CD8-positive, alpha-beta memory T cell (primary cell): ENCODE measurements at places on chromosomes 3 and 15. TPM values are rescaled to one million over a fixed set of nuclear protein-coding genes. Genes with fewer than 3 reads are reported as not detected.

DNA sequence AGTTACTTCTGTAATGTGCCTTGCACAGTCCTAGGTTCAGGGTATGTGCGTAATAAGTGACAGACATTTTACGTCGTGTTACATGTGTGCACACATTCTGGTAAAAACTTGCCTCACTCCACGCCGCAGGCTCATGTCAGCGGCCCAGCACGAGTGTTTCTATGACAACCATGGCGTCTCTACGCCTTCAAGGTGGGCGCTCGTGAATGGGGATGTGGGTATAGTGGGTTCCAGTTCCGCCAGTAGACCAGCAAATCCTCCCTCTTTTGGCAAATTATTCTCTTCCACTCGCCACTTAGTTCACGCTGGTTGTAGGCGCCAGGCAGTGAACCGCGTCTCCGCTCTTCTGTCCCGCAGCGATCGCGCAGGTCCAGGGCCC lies 40.3 kb downstream of the CHST14 start:
- H3K4me3 ChIP-seq, result peak overlapping the region; percentile 36
- no peaks in the 10 kb centered on the region for H3K36me3 ChIP-seq
- peaks cover 24% of the 10 kb centered on the region for H3K27me3 ChIP-seq
- H3K4me1 ChIP-seq, result peaks cover 5% of the 10 kb centered on the region

DNA sequence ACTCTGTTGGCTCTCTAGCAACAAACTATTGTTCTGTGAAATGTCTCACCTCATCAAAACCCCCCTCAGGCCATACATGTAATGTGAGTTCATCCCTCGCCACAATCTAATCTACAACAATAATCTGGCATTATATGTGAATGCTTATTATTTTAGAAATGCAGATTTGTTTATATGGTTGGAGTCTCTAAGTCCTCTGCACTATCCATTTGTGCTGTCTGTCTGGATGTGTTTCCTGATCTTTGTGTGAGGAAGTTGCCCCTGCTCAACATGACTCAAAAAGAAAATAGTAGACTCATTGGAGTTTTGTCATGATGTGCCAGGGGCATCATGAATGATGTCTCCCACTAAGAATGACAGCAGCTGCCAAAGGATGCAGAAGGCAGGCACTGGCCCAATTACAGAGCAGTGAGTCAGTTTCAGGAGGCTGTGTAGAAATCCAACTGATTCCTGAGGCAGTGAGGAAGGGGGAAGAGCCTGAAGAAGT lies 161.6 kb upstream of the PDZRN3 start:
- H3K27ac ChIP-seq, result no peak overlapping the region
- no peak for DNase-seq
- H3K27me3 ChIP-seq, result no peaks in the 10 kb centered on the region
- H3K4me3 ChIP-seq, result no peak overlapping the region
- H3K36me3 ChIP-seq, result no peaks in the 10 kb centered on the region

DNA sequence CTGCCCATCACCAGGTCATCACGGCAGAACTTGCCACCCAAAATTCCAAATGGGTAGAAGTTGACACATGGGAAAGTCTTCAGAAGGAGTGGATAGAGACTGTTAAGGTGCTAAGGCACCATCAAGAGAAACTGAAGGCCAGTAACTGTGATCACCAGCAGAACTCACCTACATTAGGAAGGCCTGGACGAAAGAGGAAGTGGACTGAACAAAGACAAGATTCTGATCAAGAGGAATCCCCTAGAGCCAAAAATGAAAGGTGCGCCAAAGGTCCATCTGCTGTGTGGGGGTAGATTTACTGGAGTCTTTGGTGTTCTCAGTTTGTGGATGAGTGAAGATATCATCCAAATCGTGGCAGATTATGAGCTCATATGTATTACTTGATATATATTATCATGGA lies 46.3 kb upstream of the P3H2 start:
- no peak for DNase-seq
- H3K27ac ChIP-seq, result no peak overlapping the region
- no peak overlapping the region for H3K4me3 ChIP-seq
- peaks cover 9% of the 10 kb centered on the region for H3K4me1 ChIP-seq

DNA sequence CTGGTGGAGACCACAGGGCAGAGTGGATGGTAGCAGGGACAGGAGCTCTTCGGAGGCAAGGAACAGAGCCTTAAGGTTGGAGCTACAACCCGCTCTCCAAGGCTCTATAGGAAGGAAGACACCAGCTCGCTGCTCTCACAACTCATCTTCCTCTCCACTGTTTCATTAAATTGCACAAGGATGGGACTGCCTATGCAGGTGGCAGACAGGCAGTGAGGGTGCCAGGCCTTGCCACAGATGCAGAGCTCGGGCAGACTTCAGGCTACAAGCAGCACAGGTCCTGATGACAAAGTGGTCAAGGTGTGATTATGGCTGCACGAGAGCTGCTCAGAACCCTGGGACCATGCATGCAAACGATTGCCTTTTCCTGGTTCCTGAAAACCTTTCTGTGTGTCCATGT lies 144.6 kb downstream of the FOXP1 start:
- no peak overlapping the region for H3K4me3 ChIP-seq
- H3K36me3 ChIP-seq, result peaks cover 9% of the 10 kb centered on the region
- H3K4me1 ChIP-seq, result peaks cover 91% of the 10 kb centered on the region
- no peaks in the 10 kb centered on the region for H3K27me3 ChIP-seq
- H3K27ac ChIP-seq, result no peak overlapping the region

Gene IL5RA
- total RNA-seq, result 0.70 TPM

Gene DAZL
- 0.18 TPM for total RNA-seq

Gene DUOX1
- not detected for total RNA-seq
